ENCODE measurements at places on chromosomes 16 and 17.

- DNase-seq: no peak
These were observed 145.3 kb upstream of the LHX1 start for GRCh38 chr17:36791942-36792475.

DNA sequence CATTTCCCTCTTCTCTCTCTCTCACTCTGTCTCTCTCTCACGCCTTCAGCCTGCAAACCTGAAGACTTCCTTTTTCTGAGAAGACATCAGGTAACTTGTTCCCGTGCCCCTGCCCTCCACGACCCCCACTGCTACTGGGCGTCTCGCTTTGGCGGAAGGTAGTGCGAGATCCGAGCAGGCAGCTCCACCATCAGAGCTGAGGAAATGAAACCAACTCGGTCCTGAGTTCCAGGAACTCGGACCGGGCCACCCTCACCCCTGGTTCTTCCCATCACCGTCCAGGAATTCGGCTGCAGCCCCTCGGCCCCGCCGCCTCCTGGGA, 585 bp downstream of the MLKL start:
- no peak for DNase-seq

- DNase-seq: peak; percentile 49
These were observed 73.0 kb downstream of the ABCC6 start for GRCh38 chr16:16150117-16150877.

GRCh38 chr17:69448431-69449102, 34.1 kb downstream of the MAP2K6 start:
- DNase-seq: no peak

GRCh38 chr17:5785338-5785737, 201.0 kb upstream of the NLRP1 start:
- DNase-seq: no peak

GRCh38 chr16:77763994-77764393, 24.4 kb upstream of the VAT1L start:
- no peak for DNase-seq

GRCh38 chr17:8282345-8282744, 6.1 kb upstream of the RANGRF start:
- DNase-seq: no peak

- DNase-seq: no peak
These were observed 6.0 kb downstream of the ERBB2 start for GRCh38 chr17:39705786-39706348.

DNA sequence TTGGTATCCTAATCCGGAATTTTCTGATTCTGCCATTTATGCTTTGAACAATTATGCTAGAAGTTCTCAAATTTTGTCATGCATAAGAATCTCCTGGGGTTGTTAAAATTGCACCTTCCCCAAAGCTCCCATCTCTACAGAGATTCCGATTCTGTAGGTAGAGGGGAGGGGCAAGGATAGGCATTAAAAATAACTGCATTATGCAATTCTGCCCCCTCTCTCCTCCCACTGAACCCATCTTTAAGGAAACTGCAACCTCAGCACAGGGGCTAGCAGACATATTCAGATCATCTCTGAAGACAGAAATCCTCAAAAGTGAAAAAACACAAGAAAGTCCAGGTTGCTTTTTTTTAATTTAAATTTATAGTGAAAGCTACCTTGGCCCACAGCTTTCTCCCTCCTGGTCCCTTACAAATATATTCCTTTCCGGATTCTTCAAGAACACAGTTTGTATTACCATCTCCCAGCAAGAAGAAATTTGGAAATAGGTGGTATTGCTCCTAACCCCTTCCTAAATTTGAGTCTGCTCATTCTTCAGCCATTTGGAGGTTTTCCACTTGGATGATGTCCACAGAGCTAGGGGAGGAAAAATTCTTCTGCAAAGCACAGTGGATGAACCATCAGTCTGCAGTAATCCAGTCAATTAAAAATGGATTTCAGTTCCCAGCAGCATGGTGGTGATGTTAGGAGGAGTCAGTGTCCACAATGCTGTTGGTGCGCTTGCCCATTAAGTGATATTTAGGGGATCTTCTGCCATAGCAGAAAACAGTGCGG, 67.7 kb downstream of the RBFOX1 start:
- no peak for DNase-seq

DNA sequence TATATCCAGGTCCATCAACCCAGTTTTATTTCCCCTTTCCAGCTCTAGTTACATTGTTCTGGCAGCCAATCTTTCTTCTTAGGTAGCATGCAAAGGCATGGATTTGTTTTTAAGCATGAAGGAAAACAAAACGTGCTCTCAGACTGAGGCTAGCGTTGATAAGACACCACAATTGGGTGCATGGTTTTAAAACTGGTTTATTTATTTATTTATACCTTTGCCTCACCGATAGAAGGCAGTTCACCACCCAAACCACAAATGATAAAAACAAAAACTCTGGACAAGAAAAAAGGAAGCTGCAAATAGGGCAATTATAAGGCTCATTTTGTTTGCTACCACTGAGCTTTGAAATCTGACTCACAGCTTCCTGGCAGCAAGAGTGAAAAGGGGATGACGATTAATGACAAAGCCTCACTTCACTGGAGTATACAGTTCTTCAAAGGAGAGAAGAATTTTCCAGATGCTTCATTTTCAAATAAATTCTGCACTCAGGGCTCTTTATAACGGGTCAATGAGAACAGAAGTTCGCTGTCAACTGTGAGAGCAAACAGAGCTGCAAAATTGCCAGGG, 278.4 kb upstream of the IRX5 start:
- DNase-seq: no peak

- no peak for DNase-seq
These were observed 6.9 kb upstream of the BPTF start for GRCh38 chr17:67818110-67819002.

DNA sequence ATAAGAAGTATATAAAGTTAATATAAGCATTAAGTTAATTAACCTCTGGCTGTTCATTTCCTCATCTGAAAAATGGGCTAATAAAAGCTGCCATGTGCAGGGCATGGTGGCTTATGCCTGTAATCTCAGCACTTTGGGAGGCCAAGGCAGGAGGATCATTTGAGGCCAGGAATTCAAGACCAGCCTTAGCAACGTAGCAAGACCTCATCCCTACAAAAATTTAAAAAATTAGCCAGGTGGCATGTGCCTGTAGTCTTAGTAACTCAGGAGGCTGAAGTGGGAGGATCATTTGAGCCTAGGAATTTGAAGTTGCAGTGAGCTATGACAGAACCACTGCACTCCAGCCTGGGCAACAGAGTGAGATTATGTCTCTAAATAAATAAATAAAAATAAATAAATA, 40.6 kb upstream of the MMD start:
- no peak for DNase-seq

DNA sequence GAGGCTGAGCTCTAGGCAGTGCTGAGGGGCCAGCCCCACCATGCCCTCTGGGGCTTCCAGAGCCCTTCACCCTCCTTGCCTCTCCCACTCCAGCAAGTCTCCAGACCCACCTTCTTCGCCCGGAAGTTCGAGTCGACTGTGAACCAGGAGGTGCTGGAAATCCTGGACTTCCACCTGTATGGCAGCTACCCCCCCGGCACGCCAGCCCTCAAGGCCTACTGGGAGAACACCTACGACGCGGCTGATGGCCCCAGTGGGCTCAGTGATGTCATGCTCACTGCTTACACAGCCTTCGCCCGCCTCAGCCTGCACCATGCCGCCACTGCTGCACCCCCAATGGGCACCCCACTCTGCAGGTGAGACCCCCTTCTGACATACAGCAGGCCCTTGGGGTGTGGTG, 10.5 kb downstream of the XYLT2 start:
- no peak for DNase-seq

DNA sequence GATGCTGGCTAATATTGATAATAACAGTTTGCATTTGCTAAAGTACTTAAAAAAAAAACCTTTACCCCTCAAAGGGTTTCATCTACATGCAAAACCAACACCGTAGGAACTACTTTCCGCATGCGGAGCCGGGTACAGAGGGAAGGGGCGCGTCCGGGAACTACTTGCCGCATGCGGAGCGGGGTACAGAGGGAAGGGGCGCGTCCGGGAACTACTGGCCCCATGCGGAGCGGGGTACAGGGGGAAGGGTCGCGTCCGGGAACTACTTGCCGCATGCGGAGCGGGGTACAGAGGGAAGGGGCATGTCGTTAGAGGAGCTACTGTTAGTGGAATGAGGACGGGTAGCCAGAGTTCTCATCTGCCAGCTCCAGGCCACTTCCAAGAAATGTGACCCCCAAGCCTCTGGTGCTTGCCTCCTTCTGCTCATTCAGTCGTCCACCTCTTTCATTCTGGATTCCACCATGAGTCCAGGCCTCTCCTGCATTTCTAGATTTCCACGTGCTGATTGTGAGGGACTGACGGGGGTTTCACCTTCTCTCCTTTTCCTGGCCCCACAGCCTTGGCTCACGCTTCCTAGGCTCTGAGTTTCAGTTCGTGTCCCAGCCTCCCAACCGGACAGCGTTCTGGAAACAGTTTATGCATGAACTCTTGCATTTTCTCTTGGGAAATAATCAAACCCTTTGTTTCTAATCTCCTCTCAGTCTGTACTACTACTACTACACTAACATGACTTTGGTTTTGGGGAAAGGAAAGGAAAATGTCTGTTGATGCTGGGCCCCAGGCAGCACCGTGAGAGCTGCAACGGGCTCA, 26.9 kb downstream of the MINK1 start:
- DNase-seq: no peak

GRCh38 chr16:86243123-86243473, 267.2 kb upstream of the FOXF1 start:
- DNase-seq: no peak

DNA sequence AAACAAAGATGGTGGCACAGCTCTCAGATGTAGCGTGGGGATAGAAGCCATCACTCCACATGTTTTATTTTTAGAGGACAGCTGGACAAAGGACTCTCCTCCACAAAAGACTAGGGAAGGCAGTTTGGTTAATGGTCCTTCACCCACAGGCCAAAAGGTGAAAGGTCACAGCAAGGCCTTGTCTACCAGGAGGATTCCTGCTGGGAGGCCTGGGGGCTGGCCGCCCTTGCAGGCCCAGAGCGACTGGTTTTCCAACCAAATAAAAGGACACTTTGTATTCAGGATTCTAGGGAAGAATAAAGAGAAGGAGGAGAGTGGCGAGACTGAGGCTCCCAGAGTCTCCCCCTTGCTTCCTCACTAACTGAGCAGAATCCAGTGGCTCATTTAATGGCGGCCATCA, 94.3 kb downstream of the AXIN2 start:
- no peak for DNase-seq

DNA sequence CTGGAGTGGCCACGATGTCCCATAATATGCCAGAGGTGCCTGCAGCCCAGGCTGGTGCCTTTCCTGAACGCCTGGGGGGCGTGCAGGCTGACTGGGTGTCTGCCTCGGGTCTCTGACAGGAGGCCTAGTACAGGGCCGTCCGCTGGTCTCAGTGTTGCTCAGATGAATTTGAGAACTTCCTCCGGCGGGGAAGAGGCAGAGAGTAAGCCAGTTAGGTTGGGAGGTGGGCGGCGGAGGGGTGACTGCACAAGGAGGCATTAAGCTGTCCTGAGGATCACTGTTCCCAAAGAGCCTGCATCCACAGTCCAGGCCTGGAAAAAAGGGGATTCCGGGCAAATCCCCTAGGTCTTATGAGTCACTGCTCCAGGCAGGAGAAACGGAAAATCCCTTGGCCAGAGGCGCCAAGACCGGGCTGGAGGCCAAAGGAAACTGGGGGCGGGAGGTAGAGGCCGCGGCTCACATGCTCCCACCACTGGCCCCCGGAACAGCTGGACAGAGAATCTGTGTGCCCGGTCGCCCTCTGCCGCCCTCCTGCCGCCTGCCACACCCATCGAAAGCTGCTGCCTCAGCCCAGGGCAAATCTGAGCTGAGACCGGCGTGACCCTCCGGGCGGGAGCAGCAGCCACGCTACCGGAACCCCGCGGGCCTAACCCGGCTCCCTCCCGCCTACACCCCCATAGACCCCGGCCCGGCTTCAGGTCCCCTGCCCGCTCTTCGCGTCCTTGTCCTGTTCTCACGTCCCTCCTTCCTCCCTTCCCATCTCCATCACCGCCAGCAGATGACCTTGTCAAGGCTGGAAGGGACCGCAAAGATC, 1.2 kb downstream of the TRIM47 start:
- DNase-seq: peak; percentile 51

GRCh38 chr17:4604111-4604644, 19.8 kb downstream of the SMTNL2 start:
- DNase-seq: no peak

GRCh38 chr16:24801761-24802302, 43.9 kb upstream of the SLC5A11 start:
- no peak for DNase-seq

- DNase-seq: no peak
These were observed 71.5 kb upstream of the DHX40 start for GRCh38 chr17:59493867-59494266.

- no peak for DNase-seq
These were observed 52.6 kb downstream of the USP22 start for GRCh38 chr17:20989991-20990855.

GRCh38 chr17:79664930-79665737, 54.3 kb upstream of the RBFOX3 start:
- DNase-seq: no peak

GRCh38 chr17:41553987-41554680, 17.7 kb downstream of the KRT9 start:
- no peak for DNase-seq

DNA sequence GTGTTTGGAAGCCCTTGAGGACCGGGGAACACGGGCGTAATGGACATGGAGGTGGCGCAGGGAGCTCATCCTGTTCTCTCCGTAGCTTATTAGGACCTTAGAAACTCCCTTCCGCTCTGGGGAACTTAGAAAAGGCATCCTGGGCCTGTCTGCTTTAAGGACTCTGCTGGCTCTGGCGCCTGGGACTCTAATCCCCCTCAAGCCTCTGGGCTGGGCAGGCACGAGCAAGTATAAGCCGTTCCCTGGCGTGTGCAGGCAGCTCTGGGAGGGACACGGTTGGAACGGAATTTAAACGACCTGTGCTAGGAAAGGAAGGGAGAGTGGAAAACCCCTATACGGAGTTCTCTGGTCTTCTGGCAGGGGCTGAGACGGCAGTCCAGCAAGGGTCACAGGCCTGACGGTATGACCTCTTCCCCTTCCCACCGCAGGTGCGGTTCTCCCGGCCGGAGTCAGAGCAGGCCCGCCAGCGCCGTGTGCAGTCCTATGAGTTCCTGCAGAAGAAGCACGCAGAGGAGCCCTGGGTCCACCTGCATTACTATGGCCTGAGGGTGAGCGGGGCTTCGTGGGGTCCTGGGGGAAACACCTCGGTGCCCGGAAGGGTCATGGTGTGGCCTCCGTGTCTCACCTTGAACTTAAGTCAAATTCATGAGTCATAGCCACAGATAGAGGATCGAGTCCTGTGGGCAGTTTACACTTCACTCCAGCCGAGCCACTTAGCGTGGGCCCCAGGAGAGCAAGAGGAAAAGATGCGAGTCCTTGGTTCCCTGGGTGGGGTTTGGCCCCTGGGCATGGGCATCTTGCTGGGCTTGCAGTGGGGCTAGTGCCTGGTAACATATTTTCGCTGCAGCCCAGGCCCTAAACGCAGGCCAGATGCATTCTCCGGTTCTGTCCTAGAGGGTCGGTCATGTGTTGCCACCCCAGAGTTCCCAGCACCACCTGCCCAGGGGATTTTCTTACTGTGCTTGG, 17.7 kb downstream of the POLR3E start:
- no peak for DNase-seq
